Foreskin keratinocyte (primary cell): ENCODE measurements at places on chromosomes 3 and 15. TPM values are rescaled to one million over a fixed set of nuclear protein-coding genes. Genes with fewer than 3 reads are reported as not detected.

SI gene
- polyA plus RNA-seq = not detected in 2 replicates

CEP19 gene
- polyA plus RNA-seq = 1.1 and 1.2 TPM in 2 replicates

PARP9 gene
- polyA plus RNA-seq = 35.7 and 39.0 TPM in 2 replicates

TMEM207 gene
- not detected in 2 replicates for polyA plus RNA-seq

MINAR1 gene
- polyA plus RNA-seq = 0.03 and 0.06 TPM in 2 replicates

SYNM gene
- polyA plus RNA-seq = 0.12 and 0.28 TPM in 2 replicates

ZMYND10 gene
- polyA plus RNA-seq = 0.53 and 0.58 TPM in 2 replicates

LDHAL6B gene
- polyA plus RNA-seq = not detected in 2 replicates

ITGB5 gene
- 70.5 and 97.0 TPM in 2 replicates for polyA plus RNA-seq

CYP1A2 gene
- polyA plus RNA-seq = not detected in 2 replicates

ACSBG1 gene
- polyA plus RNA-seq = 0.02 TPM in 2 replicates

STAC gene
- polyA plus RNA-seq = 0.76 and 1.3 TPM in 2 replicates

SLC2A2 gene
- not detected in 2 replicates for polyA plus RNA-seq

MME gene
- 0.49 and 1.3 TPM in 2 replicates for polyA plus RNA-seq

PEAK1 gene
- 0.57 and 0.81 TPM in 2 replicates for polyA plus RNA-seq

CDHR4 gene
- not detected in 2 replicates for polyA plus RNA-seq

CELF6 gene
- polyA plus RNA-seq = 0.03 and 0.06 TPM in 2 replicates

GOLGA8O gene
- not detected in 2 replicates for polyA plus RNA-seq

CYP8B1 gene
- polyA plus RNA-seq = not detected in 2 replicates

SGO1 gene
- polyA plus RNA-seq = 5.0 and 7.8 TPM in 2 replicates

TM4SF1 gene
- 69.3 and 72.8 TPM in 2 replicates for polyA plus RNA-seq

NEK10 gene
- polyA plus RNA-seq = 0.07 and 0.08 TPM in 2 replicates

NANOGP8 gene
- not detected in 2 replicates for polyA plus RNA-seq

ARNT2 gene
- polyA plus RNA-seq = 0.21 and 0.25 TPM in 2 replicates

NEDD4 gene
- polyA plus RNA-seq = 3.9 and 7.8 TPM in 2 replicates

EXOSC7 gene
- 71.8 and 78.1 TPM in 2 replicates for polyA plus RNA-seq

ZNF774 gene
- 0.81 and 1.1 TPM in 2 replicates for polyA plus RNA-seq

ADGRG7 gene
- not detected in 2 replicates for polyA plus RNA-seq

LNP1 gene
- 0.66 and 0.87 TPM in 2 replicates for polyA plus RNA-seq

PATL2 gene
- 0.18 and 0.19 TPM in 2 replicates for polyA plus RNA-seq

CHRD gene
- polyA plus RNA-seq = not detected in 2 replicates

CCR3 gene
- polyA plus RNA-seq = not detected in 2 replicates

WNT5A gene
- 4.0 and 4.9 TPM in 2 replicates for polyA plus RNA-seq

ARHGAP31 gene
- 0.90 and 1.1 TPM in 2 replicates for polyA plus RNA-seq

DISP2 gene
- 1.9 and 6.6 TPM in 2 replicates for polyA plus RNA-seq

IMPG2 gene
- polyA plus RNA-seq = 0.01 TPM in 2 replicates

TRIM42 gene
- not detected in 2 replicates for polyA plus RNA-seq

EAF2 gene
- 2.7 and 3.9 TPM in 2 replicates for polyA plus RNA-seq
